ENCODE measurements at places on chromosomes 1 and 21. TPM values are rescaled to one million over a fixed set of nuclear protein-coding genes. Genes with fewer than 3 reads are reported as not detected.

DNA sequence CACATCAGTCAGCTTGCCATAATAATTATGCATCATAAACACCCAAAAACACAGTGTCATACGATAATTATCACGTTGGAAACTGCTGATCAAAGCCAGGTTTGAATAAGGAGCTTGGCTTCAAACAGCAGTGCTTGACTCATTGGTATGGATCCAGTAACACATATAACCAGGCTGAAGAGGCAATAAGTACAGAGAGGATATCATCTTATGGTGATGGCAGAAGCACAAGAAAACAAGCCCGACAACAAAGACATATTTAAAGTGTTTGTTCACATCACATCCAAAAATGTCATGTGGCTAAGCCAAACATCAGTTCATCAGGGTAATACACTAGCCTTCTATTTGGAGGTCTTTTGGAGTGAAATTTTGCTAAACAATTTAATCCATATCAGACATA, 389.7 kb downstream of the NCAM2 start:
- DNase-seq: no peak

DNA sequence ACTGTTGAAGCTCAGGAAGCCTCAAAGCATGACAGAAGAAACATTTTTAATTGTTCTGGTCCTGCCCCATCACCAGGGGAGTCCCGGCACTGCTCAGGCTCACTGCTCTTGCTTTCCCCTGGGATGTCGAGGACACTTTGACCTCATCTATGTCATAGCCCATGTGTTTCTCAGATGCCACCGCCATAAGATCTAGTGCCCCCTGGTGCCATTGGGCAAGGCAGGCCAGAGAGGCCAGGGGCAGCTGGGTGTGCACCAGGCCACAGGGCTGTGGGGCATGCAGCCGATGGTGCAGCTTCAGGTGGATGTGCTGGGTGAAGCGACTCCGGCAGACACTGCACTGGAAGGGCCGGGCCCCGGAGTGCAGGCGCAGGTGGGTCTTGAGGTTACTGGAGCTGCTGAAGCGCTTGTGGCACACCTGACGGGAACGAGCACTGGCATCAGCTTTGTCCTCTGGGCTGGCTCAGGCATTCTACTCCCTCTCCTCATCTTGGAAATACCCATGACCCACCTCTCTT, 7.7 kb upstream of the CRYBG2 start:
- no peak for DNase-seq

- DNase-seq: no peak
These were observed 97.1 kb downstream of the DUSP10 start for GRCh38 chr1:221644663-221645258.

DNA sequence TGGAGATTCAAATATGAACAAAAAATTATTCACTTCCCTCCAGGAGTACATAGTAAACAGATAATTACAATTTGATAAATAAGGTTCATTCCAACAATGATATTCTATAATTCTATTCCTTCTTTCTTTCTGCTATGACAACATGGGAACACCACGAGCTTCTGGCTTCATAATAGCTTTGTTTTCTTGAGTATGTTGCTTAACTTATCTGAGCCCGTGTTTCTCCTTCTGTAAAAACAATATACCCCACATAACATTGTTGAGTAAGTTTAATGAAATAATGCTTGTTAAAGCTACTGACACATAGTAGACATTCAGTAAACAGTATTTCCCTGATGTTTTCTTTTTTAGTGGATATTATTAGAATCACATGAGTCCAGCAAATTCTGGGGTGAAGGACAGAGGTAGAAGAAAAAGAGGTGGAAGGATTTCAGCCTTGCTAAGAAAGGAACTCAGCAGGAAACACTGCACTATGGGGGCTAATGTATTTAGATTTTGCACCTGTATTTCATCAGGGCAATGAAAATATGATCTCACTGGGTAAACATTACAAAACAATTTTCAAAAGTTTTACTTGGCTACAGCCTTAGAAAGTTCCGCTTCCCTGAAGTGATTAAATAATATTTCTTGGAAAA, 430.8 kb upstream of the C1orf87 start:
- no peak for DNase-seq

DNA sequence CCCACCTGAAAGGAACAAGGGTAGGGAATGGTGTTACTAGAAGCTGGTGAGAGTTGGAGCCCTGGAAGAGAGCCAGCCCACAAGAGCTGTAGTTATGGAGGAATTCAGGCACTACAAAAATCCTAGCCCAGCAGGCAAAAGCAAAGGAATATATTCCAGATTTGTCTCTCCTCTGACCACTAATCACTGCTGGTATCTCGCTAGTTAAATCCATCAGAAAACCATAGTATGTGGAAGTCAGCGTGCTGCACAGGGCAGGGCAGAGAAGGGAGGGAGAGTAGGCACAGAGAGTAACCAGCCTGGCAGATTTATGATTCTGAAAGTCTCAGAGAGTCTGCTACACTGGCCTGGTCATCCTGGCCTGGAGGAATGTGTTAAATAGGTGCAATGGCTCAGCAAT, 88.6 kb downstream of the SELENOF start:
- no peak for DNase-seq

DNA sequence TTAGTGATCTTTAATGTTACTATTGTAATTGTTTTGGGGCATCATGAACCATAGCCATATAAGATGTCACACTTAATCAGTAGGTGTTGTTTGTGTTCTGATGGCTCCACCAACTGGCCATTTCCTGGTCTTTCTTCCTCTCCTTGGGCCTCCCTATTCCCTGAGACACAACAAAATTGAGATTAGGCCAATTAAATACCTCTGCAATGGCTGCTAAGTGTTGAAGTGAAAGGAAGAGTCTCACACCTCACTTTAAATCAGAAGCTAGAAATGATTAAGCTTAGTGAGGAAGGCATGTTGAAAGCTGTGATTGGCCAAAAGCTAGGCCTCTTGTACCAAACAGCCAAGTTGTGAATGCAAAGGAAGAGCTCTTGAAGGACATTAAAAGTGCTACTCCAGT, 30.7 kb downstream of the PPP2R5A start:
- DNase-seq: no peak

DNA sequence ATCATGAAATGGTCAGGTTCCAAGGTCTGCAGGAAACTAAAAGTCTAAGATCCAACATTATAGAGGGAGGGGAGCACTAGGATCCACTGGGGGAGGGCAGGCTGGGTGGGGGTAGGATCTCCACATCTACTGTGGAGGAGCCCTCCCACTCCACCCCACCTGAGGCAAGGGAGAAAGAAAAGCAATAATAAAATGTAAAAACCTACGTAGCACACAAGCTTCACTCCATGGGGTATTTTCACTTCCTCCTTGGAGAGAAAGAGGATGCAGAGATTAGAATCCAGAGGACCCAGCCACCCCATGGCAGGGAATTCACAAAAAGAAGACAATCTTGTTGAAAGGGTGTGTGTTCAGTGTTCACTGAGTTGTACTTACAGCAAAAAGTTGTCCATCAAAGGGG, 14.4 kb downstream of the SPOCD1 start:
- DNase-seq: no peak

GRCh38 chr1:3942416-3943122, 42.5 kb upstream of the C1orf174 start:
- no peak for DNase-seq

- DNase-seq: no peak
These were observed 6.4 kb upstream of the C1orf21 start for GRCh38 chr1:184380468-184380867.

DNA sequence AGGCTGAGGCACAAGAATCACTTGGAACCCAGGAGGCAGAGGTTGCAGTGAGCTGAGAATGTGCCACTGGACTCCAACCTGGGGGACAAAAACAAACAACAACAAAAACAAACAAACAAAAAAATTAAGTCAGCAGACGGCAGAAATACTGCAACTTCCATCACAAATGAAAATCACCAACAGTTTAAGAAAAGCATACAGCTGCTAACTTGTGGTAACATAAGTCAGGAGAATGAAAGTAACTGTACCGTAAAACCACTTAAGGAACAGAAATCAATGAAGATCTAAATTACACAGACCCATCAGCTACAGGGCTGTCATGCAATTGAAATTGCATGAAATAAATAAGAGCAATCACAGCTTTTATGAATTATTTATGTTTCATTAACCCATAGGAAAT, 25.0 kb downstream of the MCOLN2 start:
- no peak for DNase-seq

DNA sequence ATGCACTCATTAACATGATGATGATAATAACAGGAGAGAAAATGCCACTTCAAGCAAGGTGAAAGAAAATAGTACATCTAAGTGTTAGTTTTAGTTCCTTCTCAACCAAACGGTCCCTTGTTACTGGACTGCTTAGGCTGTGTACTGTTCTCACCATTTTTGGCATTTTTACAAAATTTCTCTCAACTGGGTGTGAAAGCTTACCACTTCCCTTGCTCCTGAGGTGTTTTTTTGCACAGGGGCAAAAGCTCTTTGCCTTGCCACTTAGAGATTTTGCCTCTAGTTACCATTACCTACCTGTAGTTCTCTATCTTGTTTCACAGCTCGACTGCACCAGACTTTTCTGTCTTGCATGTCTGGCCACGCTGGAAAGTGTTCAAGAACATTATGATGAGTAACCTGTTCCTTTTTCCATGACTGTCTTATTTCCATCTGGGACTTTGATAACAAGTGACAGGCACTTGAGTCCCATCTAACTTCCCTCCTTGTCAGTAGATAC, 10.7 kb downstream of the NEK7 start:
- no peak for DNase-seq

- no peak for DNase-seq
These were observed 52.4 kb upstream of the SYT14 start for GRCh38 chr1:209885403-209886218.

AMY1C gene
- not detected for total RNA-seq

HSPA6 gene
- 17.1 TPM for total RNA-seq

ACTL8 gene
- not detected for total RNA-seq

FAM72B gene
- 0.73 TPM for total RNA-seq

GALNT2 gene
- 27.4 TPM for total RNA-seq

VASH2 gene
- 2.3 TPM for total RNA-seq
